ENCODE measurements at places on chromosomes 7 and 10.

GRCh38 chr7:45708046-45708950 lies 134.1 kb downstream of the ADCY1 start:
- no peak for DNase-seq

DNA sequence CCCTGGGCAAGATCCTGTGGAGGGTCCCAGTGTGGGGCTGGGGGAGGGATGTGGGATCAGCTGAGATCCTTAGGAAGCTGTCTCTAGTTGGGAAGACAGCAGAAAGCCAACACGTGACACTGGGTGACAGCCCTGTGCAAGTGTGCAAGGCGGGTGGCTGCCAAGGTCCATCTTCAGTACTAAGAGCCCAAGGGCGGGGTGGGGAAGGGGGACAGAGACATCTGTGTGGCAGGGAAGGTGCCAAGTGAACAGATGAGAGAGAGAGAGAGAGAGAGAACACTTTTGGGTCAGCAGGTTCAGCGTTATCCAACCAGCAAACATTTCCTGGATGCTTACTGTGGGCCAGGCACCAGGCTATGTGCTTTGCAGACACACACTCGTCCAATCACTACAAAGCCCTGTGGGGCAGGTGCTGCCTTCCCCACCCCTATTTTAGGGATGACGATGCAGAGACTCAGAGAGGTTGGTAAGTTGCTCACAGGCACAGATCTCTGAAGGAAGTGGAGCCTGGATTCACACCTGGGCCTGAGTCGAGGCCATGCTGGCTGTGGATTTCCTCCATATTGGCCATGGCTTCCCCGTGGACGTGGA lies 135.7 kb downstream of the GRK5 start:
- no peak for DNase-seq

- no peak for DNase-seq
Measured at GRCh38 chr7:73900286-73900685, 39.3 kb downstream of the TMEM270 start.

DNA sequence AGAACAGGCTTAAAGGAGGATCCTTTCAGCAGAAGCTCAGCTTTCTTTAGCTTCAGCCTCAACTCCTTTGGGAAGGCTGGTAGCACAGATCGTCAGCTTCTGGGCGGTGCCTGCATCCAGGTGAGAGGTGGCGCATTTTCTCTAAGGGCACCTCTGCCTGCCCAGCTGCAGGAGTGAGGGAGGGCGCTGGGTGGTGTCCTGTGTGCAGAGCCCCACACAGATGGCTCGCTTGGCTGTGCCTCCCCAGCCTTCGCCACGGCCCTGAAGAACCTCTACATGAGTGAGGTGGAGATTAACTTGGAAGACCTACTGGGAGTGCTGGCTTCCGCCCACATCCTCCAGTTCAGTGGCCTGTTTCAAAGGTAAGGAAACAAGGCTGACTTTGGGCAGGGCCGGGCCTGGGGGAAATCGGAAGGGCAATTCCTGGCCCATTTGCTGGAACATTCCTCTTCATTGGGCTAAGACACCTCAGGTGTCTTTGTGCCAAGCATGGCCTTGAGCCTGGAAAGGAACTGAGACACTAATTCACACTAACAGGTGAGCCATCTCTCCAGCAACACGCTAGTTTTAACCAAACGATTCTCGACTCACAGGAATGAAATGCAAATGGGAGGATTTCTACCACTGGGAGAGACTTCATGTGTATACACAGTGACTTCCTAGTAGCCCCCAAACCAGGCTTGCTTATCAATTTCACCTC lies 19.9 kb downstream of the BTBD16 start:
- DNase-seq, result no peak

DNA sequence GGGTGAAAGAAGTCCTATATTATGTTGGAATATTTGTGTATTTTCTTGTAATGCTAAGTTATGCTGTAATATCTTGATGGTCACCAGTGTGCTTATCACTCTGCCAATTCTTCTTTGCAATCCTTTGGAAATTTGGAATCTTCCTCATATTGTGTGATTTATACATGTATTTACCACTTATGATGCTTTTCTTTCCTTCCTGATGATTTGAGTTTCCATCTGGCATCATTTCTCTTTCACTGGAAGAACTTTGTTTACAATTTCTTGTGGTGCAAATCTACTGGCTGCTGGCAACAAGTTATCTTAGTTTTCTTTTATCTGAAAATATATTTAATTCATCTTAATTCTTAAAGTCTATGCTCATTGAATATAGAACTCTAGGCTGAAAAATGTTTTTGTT lies 29.2 kb downstream of the CFAP69 start:
- DNase-seq, result no peak

- no peak for DNase-seq
Measured at GRCh38 chr7:28211006-28211405, 30.4 kb upstream of the JAZF1 start.

GRCh38 chr10:103742824-103743223 lies 112.6 kb downstream of the SH3PXD2A start:
- DNase-seq, result no peak

DNA sequence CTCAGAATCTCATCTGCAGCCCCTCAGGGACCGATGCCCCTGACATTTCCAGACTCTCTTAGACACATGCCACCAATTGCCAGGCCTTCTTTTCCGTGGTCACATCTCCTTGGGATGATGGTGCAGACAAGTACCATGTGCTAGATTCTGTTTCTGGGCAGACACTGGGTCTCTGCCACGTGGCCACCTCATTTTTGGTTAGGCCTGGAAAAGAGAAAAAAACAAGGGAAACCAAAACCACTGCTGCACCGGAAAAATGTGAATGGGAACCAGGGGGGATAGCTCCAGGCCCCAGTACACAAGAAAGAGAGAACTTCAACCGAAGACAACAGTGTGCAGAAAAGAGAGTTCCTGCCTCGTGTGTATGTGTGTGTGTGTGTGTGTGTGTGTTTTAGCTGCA lies 23.0 kb upstream of the MXI1 start:
- no peak for DNase-seq

GRCh38 chr10:117562896-117563737 lies 20.6 kb downstream of the EMX2 start:
- DNase-seq, result no peak

DNA sequence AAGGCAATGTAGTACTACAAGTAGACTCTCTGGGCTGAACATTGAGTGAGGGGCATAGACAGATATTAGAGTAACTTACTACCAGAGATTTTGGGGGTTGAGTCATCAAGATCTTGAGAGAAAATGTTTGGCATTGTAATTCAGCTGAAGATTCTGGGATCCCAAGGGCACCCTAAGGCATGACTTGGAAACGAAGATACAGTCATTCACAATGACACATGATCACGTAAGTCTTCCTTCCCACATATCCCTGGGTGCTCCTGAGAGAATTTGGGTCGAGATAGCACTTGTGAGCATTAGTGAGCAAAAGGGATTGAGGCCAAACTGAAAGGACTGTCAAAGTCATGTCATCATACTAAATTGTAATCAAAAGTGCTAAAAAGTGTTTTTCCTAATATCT lies 192.5 kb upstream of the PCLO start:
- no peak for DNase-seq

GRCh38 chr7:6274743-6275142 lies 2.3 kb upstream of the CYTH3 start:
- no peak for DNase-seq

DNA sequence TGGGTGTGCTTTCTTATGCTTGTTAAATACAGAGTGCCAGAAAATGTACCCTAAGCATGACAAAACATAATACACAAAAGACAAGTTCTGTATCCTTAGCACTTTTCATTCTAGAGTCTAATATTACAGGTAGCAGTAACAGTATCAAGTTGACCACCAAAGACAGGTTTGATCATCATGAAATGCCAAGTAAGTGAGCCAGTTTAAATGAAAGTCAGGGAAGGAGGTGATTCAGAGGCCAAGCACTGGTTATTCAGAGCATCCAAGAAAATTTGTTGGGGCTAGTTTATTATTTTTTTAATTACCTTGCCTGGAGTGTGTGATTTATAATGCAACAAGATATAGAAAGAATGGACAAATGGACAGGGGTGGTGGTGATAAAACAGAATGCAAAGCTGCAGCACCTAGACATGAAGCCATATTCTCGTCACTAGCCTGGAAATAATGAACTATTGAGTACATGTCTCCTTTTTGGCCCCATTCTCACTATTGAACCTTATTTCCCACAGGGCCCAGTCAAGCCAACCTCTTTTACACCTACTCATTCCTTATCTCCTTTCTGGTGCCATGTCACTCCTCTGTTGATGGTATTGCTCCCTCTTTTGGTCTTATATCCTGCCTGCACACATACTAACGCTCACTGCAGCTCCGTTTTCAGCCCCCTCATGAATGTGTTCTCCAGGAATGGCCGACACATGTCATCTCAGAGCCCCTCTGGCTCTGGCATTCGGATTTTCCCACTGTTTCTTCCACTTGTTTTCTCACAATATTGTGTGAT lies 78.6 kb upstream of the GLCCI1 start:
- DNase-seq, result no peak

DNA sequence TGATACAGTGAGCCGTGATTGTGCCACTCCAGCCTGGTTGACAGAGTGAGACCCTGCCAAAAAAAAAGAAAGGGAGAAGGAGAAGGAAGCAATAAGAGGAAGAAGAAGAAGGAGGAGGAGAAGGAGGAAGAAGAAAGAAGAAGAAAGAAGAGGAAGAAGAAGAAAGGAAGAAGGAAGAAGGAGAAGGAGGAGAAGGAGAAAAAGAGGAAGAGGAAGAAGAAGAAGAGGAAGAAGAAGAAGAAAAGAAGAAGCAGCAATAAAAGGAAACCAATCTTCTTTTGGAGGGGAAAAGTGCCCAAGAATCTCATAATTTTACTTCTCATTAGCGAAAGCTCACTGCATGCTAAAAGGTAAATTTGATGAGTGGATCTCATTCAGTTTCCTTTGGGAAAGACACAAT lies 85.7 kb upstream of the GLCCI1 start:
- DNase-seq, result no peak

DNA sequence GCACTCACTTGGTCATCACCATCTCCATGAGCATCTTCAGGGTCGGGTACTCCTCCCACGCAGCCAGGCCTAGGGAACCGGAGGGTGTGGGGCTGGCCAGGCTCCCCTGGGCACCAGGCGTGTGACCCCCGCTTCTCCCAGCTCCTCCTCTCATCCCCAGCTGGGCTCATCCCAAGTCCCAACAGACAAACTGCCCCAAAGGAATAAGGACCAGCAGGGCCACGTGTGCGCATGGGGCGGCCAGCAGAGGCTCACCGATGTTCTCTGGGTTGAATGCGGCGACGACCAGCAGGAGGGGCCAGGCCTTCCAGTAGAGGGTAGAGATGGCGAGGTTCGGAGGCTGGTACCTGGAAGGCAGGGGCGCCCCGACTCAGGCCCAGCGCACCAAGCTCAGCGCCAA lies 14.9 kb downstream of the INTS1 start:
- no peak for DNase-seq

DNA sequence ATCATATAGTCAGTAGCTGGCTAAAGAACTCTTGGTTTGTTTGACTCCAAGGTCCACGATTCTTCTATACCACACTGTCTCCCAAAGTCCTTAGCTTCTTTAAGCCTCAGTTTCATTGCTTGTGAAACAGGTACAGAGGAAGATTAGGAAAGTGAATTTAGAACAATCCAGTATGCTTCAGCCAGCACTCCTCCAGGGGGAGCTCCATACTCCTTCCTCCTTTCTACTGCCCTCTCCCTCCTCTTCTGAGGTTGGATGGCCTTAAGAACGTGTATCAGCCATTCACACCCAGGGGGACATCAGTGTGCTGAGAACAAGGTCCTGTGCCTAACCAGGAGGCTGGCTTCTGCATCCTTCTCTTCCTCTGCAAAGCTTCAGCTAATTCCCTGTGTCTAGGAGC lies 54.8 kb upstream of the CALD1 start:
- DNase-seq, result no peak

DNA sequence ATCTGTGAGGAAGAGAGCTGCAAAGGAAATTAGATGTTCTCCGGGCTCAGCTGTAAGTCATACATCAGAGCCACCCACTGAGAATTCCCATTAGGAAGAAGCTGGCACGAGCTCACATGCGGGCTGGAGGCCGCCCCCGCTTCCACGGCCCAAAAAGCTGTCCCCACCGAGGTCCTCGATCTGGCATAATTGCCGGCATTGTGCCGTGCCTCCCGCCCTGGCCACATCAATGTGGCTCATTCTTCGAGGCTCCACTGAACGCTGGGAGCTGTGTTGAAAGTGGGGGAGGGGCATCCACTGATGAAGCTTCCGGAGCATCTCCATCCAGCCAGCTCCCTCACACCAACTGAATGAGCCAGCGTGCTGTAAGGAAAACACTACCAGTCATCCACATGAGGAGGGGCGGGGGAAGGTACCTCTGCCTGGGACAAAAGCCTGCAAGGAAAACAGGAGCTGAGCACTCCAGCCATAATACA lies 173.1 kb downstream of the PTPRN2 start:
- DNase-seq, result no peak

DNA sequence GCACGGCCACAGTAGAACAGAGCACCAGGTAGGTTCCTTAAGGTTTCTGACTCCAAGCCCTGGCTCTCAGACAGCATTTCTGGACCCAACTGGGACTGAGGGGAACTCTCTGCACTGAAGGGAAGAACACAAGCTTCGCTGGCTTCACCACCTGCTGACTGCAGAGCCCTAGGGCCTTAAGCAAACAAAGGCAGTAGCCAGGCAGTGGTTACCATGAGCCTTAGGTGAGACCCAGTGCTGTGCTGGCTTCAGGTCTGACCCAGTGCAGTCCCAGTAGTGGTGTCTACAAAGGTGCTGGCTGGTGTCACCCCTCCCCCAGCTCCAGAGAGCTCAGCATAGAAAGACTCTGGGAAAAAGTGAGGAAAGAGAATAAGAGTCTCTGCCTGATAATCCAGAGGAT lies 59.5 kb downstream of the SIRT1 start:
- no peak for DNase-seq

DNA sequence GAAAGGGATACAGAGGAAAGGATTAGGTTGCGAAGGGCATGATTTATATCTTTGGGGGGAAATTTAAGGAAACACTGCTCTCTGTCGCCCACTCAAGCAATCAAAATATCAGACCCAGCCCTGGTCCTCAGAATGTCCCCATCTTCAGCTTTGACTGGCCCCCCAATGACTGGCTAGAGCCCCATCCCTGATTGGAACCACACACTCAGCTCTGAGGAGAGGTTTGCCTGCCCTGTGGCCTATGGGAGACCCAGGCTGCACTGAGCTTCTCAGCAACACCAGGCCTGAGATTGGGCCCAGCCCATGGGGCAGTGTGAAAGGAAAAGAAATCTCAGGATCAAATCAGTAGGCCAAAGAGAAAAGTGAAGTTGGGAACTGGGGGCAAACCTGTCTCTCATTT lies 69.5 kb downstream of the ADCYAP1R1 start:
- DNase-seq, result no peak

DNA sequence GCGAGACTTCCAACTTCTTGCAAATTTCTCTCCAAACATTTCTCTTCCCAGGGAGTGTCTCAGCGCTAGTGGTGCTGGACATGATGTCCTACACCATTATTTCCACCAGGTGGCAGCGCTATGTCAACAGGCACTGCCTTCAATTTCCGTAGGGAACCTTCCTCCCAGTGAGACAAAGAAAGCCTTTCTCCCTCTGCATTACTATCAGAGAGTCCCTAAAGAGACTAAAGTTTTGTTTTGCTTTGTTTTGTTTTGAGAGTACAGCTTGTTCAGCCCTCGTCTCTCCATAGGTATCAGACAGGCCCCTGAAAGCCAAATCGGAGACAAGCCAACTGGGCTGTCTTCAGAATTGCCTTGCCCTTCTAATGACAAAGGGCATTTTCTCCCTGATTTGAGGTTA lies 44.2 kb upstream of the GGCT start:
- peak; percentile 10 for DNase-seq

All from central memory CD4-positive, alpha-beta T cell (primary cell).